HT-29 (cell line): ENCODE measurements at places on chromosomes 1 and 21.

- DNase-seq, result no peak
Observed at GRCh38 chr1:82848043-82848442, 1047.3 kb downstream of the ADGRL2 start.

GRCh38 chr21:18384771-18385170 lies 18.8 kb downstream of the TMPRSS15 start:
- DNase-seq, result peak; percentile 24

DNA sequence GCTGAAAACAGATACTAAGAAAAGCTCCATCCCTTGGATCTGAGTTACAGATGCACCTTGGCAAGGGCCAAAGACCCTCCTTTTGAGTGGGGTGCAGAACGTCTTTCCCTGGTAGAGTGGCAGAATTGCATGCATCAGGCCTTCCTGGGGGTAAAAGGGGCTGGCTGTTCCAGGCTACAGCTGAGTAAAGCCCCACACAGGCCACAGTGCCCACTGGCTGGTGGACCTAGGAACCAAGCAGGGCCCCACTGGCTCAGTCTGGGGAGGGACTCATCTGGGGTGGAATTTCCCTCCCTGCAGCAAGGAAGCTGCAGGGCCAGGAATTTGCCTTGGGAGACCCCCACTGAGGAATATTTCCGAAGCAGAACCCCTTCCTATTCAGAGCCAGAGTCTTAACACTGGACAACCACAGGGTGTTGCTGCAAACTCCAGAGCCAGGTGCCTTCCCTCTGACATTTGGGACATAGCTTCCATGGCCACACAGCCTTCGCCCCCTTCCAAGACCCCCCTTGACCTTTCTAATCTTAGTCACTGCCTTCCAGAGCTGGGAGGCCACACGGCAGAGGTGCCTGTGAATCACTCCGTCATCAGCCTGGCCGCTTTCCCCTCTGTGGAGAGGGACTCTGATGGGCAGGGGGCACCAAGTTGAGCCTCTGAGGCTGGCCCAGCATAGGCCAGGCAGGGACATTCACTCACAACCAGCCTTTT lies 52.5 kb downstream of the LACTBL1 start:
- no peak for DNase-seq

DNA sequence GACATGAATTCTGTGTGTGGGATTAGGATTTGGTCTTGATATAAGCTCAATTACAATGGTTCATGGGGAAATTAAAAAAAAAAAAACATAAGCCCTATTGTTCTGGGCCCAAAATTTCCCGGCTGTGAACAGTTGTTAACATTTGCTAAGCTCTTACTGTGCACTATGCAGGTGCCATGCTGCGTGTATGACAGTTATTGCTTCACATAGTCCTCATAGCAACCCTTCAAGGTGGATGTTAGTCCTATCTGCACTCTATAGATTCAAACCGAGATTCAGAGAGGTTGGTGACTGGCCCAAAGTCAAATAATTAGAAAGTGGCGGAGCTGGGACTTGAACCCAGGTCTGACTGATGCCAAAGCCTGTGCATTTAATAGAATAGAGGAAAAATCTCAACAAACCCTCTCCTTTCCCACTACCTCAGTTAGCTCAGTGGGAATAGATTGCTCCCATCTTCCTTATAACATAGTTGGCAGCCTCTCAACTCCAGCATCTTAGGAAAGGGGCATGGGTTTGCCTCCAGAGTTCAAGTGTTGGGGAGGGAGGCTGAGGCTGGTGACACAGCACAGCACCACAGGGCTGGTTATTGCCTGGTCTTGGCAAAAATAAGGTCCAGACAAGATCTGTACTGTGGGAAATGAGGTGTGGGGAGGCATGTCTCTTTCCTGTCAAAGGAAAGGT lies 55.0 kb upstream of the GCLM start:
- no peak for DNase-seq

- DNase-seq, result no peak
Observed at GRCh38 chr1:165662186-165662585, 31.2 kb downstream of the MGST3 start.

DNA sequence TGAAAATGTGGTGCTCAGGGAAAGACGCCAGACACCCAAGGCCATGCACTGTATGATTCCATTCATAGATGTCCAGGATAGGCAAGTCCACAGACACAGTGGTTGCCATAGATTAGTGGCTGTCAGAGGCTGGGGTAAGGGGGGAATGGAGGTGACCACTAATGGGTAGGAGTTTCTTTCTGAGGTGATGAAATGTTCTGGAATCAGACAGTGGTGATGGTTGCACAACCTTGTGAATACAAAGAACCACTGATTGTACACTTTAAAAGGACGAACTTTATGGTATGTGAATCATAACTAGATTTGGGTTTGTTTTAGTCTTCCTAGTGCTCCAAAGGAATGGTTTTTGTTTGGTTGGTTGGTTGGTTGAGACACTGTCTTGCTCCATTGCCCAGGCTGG lies 51.7 kb downstream of the PRAMEF20 start:
- no peak for DNase-seq

DNA sequence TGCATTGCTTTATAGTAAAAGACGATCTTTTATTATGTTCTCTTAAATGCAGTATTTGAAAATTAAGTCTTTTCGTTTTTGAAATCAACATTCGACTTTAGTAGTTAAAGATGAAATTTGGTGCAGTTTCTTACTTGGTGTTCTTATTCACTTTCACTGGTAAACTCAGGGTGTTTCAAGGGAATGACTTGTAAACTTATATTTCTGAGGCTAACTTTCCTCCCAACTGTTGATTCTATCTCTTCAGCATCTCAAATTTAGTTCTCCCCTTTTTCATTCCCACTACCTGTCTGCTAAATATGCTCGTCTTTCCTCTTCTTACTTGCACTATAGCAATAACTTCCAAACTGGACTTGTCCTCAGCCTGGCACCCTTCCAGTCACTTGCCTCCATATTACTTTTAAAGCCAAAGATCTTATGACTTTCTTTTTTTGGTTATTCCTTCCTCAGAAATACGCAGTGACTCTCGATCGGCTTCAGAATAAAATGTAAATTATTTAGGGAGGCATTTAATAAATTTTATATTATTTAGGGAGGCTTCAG lies 988 bp downstream of the SLC35A3 start:
- peak; percentile 69 for DNase-seq

- DNase-seq, result no peak
Observed at GRCh38 chr1:160209321-160210046, 4.3 kb downstream of the PEA15 start.

DNA sequence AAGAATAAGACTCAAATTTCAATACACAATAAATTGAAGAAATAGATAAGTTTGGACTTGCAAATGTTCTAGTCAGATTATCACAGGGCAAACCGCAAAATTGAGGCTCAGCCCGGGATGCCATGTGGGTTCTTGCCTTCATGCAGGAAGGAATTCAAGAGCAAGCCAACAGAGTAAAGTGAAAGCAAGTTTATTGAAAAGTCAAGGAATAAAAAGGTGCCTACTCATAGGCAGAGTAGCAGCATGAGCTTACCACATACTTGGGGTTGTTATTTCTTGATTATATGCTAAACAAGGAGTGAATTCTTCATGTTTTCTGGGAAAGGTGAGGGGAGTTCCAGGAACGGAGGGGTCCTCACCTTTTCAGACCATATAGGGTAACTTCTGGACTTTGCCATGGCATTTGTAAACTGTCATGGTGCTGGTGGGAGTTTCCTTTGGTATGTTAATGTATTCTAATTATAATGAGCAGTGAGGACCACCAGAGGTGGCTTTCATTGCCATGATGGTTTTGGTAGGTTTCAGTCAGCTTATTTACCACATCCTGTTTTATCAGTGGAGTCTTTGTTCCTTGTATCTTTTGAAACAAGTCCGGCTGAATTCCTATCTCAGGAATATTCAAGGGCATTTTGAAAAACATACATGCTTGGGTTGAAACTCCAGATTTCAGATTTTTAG lies 2.0 kb upstream of the OR2AK2 start:
- no peak for DNase-seq

- no peak for DNase-seq
Observed at GRCh38 chr1:47622776-47623556, 185.1 kb downstream of the FOXD2 start.

DNA sequence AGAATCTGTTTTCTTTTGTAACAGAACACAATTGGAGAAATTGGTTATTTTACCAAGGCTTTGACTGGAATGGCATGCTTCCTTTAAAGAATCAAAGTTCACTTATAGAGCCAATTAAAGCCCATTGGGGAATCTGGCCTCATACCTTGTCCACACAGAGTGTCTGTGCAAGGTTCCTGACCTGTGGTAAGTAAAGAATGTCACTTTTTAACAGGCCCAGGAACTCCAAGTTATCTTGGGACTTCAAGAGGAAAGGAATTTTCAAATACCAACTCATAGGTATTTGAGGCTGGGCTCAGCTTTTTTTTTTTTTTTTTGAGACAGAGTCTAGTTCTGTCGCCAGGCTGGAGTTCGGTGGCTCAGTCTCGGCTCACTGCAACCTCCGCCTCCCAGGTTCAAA lies 2.3 kb upstream of the CATSPERE start:
- DNase-seq, result no peak

GRCh38 chr1:85577419-85578320 lies 2.9 kb upstream of the CCN1 start:
- DNase-seq, result peak; percentile 19

- no peak for DNase-seq
Observed at GRCh38 chr1:84010136-84010535, 11.2 kb upstream of the TTLL7 start.

GRCh38 chr1:147719711-147720225 lies 40.6 kb downstream of the GJA5 start:
- no peak for DNase-seq

DNA sequence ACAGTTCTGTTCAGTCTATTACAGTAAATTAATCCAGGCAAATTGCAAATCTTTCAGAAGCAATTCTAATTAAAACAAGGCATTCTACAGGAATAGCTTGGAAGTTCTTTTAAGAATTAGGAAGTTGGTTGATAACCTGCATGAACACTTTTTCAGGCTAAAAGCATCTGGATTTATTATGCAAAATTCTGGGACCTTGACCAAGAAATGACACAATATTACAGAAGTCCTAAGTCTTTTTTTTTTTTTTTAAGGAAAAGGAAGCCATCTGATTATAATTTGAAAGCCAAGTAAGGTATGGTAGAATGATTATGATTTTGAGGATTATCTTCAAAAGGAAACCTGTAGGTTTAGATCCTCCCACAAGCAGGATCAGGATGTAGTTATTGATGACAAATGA lies 74.7 kb upstream of the KCNK2 start:
- no peak for DNase-seq

- DNase-seq, result no peak
Observed at GRCh38 chr1:244361764-244362473, 89.8 kb downstream of the ADSS2 start.

- no peak for DNase-seq
Observed at GRCh38 chr1:94549706-94550105, 8.1 kb upstream of the F3 start.

GRCh38 chr1:207858281-207858680 lies 52.6 kb downstream of the CD34 start:
- no peak for DNase-seq

DNA sequence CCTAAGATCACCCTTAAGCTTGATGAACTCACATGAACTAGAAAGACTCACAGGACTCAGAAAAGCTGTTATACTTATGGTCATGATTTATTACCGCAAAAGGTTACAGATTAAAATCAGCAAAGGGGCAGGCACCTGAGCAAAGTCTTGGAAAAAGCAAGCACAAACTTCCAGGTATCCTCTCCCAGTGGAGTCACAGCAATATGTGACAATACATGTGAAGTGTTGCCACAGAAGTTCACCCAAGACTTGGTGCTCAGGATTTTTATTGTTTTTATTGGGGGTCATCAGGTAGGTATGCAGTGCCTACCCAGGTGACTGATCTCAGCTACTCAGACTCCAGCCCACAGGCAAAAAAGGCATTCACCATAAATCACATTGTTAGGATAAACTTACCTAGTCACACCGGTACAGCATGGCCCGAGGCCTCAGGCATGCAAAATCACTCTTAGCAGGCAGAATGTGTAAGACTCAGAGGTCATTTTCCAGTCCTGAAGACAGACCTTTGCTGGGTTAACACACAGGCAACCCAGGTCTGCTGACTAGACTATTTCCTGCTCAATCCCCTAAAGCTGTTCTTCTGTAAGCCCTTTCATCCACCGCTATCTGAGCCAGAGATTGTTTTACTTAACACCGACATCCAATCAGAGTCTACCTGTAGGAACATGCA lies 55.6 kb downstream of the SSX2IP start:
- no peak for DNase-seq

- DNase-seq, result peak; percentile 85
Observed at GRCh38 chr1:109532365-109533136, 7.1 kb upstream of the GPR61 start.

DNA sequence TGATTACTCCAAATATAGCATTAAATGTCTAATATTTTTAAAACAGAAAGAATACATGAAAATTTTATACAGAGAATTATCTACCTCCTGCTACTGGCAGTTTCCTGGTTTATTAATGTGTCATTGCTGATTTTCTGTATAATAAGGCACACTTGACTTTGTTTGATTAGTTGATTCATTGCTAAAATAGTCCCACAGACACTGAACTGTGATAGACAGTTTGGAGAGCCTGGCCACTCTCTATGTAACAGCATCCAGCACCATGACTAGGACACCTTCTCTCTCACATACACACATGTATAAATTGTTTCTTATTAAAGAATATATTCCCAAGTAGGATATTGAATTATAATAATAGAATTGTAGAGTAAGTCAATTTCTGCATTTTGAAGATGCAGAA lies 368.5 kb upstream of the SNX7 start:
- no peak for DNase-seq

- no peak for DNase-seq
Observed at GRCh38 chr1:169475806-169476387, 9.8 kb downstream of the SLC19A2 start.

GRCh38 chr1:173478094-173478674 lies 1.0 kb downstream of the PRDX6 start:
- DNase-seq, result peak; percentile 62

- DNase-seq, result no peak
Observed at GRCh38 chr1:184775885-184776284, 21.2 kb upstream of the EDEM3 start.

DNA sequence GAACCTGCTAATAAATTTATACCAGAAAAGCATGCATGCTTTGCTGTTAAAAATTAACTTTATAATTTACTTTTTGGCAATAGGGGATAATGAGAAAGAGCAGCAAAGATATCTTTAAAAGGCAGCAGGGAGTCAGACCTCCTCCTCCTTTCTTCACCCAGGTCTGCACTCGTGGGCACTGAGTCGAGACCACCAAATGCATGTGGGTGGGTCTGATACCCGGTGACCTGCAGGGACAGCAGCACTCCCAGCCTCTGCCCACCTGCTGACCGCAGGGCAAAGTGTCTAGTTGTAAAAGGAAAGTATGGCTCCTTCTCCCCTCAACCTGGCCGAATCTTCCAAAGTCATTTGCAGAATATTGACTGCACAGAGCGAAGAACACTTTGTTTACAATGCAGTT lies 43.7 kb upstream of the KIF26B start:
- no peak for DNase-seq

DNA sequence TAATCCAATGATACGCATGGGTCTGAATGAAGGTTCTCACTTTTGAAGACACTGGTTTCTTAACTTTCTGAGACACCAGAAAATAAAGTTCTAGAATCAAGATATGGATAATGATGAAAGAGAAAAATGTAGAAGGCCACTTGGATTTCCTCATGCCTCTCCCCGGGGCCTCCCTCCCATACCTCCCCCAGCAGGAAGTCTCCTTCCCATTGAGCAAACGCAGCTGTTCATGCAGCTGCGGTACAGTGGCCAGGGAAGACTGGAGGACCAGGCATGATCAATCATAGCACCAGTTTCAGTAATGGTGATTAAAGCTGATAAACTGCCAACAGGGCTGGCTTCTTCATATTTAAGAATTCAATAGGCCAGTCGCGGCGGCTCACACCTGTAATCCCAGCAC lies 10.9 kb upstream of the UBR4 start:
- DNase-seq, result no peak

GRCh38 chr1:77133731-77134358 lies 85.4 kb downstream of the PIGK start:
- DNase-seq, result no peak
